ENCODE measurements at places on chromosomes 1 and 21. TPM values are rescaled to one million over a fixed set of nuclear protein-coding genes. Genes with fewer than 3 reads are reported as not detected.

- no peak for DNase-seq
Measured at GRCh38 chr1:205217418-205217817, 5.9 kb upstream of the DSTYK start.

GRCh38 chr1:59396387-59396786 lies 99.5 kb downstream of the FGGY start:
- no peak for DNase-seq

DNA sequence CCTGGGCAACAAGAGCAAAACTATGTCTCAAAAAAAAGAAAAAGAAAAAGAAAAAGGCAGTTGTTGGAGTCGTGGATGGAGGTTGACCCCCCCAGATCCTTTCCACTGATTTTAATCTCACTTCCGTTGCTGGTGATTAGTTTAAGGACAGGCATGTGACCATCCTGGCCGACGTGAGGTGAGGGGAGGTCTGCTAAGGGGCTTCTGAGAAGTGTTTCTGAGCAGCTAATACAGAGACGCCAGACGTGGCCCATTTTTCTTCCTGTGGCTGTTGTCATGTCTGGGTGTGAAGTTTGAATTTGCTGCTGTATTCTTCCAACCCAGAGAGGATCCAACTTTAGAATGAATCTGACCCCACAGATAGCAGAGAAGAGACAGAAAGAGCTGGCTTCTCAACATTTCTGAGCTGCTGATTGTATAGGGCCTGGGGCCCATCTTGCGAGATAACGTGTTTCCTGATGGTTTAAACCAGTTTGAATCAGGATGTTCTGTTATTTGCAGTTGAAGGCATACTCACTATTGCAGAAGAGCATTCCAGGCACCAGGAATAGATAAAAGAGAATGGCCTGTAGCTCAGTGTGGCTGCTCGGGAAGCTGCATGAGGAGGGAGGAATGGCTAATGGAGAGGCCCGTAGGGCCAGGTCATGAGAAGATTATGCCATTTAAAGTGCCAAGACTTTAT lies 22.8 kb upstream of the SSBP3 start:
- no peak for DNase-seq

- no peak for DNase-seq
Measured at GRCh38 chr1:187551061-187551460, 722.3 kb downstream of the PLA2G4A start.

DNA sequence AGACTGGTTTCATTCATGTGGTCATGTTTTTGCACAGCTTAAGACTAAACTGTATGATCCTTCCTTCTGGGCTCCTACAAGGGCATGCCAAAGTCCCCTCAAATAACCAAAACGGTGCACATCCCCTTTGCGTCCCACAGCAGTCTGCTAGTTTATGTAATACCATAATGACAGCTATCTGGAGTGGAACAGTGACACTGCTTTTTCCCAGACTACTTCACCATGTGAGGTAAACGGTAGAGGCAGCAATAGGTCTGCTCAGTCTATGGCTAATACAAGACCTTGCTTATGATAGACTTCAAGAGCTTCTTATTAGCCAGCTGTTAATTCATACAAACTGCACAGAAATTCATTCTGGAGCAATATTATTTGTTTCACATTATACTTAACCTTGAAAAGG lies 395.5 kb downstream of the SMYD3 start:
- DNase-seq, result no peak

GRCh38 chr1:201459775-201460174 lies 9.2 kb downstream of the PHLDA3 start:
- DNase-seq, result no peak

DNA sequence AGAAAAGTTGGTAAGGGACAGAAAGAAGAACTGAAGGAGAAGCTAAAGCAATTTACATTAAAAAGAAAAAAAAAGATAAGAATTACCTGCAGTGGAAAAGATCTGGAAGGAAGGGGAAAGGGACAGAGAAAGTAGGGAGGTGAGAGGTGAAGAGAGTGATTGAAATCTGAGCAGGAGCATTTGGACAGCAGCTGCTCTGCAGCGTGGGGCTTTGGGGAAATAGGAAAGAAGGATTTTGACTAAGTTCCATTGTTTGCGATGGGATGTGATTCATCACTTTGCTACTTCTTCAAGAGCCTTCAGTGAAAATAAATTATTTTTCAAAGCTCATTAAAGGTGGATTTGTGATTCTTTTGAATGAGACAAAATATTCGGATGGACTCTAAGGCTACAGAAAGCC lies 26.1 kb upstream of the NMNAT2 start:
- DNase-seq, result peak; percentile 70

TCP10L gene
- total RNA-seq, result 0.26 TPM

HAO2 gene
- under 0.01 TPM for total RNA-seq

DBT gene
- total RNA-seq, result 2.8 TPM

Measured in dermis microvascular lymphatic vessel endothelial cell (primary cell).